ENCODE measurements at places on chromosomes 16 and 17.

DNA sequence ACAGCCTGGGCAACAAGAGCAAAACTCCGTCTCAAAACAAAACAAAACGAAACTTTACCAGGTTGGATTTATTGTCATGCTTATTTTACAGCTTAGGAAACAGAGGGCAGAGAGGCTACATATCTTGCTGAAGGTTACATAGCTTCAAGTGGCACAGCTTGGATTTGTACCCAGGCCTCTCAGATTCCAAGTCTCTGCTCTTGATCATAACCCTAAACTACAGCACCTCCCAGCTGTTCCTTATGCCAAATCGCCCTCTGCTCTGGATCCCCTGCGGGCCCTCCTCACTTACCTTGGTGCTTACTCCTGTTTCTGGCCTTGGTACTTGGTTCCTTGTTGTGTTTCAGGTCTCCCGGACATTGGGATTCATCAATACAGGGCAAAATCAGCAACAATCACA, 11.7 kb upstream of the CUEDC1 start:
- DNase-seq: no peak

GRCh38 chr16:48617711-48618148, 7.8 kb upstream of the N4BP1 start:
- DNase-seq: peak; percentile 33

DNA sequence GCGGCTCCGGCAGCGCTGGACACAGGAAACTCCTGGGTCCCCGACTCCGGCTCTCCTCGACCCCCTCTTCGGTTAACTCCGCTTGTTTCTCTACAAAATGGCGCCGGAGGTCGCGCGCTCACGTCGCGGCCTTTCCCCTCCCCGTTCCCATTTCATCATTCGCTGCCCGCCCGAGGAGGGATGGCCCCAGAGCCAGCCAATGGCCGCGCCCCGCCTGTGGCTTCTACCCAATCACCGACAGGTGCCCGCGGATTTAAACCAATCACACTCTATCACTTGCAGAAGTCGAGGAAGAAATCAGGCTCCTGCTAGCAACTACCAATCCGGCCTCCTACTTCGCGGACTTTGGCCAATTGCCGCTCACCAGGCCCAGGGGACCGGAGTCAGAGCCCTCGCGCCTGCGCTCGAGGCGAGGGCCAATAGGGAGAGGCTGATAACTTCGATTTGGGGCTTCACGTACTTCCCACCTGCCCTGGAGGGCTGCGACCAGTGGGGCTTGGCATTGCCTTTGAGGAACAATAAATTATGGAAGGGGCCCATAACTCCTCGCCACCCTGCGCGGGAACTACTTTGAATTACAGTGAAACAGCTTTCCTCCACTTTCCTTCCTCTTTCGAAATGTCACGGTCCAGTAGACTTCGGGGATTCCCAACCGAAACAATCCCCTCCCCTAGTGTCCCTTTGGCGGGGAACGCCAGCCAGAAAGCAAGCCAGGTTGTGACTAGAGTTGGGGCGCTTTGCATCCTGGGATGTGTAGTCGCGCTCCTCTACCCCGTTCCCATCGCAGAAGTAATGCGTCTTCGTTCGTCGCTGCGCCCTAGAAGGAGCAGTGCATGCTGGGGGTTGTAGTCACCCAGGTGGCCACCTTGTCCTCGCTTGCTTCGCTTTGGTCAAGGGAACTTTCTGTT, at the start of gene CNOT1:
Gene CNOT1, minus strand, starts transcription at position 94 of the 908 bp plus-strand sequence. CDS start 30,489 bp downstream, outside the sequence.
- peak; percentile 99 for DNase-seq

- no peak for DNase-seq
These were observed 133.2 kb upstream of the HS3ST3A1 start for GRCh38 chr17:13734880-13735279.

- DNase-seq: no peak
These were observed 1.2 kb downstream of the HS3ST4 start for GRCh38 chr16:25692742-25693508.

DNA sequence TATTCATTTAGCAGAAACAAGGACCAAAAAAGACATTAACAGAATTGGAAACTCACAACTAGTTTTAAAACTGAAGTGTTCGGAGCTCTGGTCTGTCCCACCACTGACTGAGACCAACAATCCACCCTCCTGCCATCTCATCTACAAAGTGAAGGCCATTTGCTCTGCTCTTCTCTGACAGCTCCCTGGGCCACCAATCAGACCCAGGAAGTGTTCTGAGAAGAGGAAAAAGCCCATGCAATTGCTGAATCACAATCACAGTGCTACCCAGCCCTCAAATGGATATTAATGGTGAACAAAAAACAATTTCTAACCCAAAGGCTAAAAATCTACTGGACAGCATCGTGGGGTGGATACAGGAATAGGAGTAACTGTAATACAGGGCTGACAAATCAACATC, 2.1 kb downstream of the RPL23 start:
- peak; percentile 26 for DNase-seq

- no peak for DNase-seq
These were observed 58.7 kb downstream of the CENPV start for GRCh38 chr17:16294560-16294959.

Measured in hematopoietic multipotent progenitor cell treated with erythropoietin and hydrocortisone succinate and interleukin-3 and kit ligand, for 6 days (in vitro differentiated cells).